GM10248 (cell line): ENCODE measurements at places on chromosomes 16 and 17.
A peak's percentile ranks its signal among the peaks of the same experiment; 100 is the strongest.

DNA sequence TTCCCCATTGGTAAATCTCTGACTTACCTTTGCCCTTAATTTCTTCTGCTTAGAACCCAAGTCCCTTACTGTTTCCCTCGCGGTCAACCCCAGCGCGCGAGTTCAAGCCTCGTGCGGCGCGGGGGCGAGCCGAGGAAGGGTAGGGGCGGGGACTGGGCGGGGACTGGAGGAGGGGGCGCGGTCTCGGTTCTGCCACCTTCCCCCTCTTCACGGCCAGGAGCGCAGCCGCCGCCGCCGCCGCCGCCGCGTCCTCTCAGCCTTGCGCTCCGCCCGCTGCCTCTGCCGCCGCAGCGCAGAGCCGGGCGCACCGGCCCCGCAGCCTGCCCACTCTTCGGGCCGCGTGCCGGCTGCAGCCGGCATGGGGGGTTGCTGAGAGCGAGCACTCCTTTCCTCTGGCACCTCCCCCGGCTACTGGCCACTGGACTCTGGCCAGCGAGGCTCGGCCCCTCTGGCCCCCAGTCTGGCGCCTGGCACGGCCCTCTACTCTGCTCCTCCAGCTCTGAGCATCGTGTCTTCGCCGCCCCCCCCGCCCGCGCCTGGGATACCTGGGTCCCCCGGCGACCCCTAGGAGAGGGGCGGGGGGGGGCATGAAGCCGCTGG, at the start of gene RAPGEFL1:
Gene RAPGEFL1 (plus strand): TSS at position 196 of the 600 bp plus-strand sequence. CDS start 392 bp downstream, at position 588.
- peak; percentile 94 for DNase-seq

GRCh38 chr16:56810954-56811353, 54.1 kb upstream of the SLC12A3 start:
- DNase-seq = no peak

GRCh38 chr17:36942019-36942599, 4.8 kb downstream of the LHX1 start:
- peak; percentile 13 for DNase-seq

- DNase-seq = no peak
Measured at GRCh38 chr17:78946631-78947030, 21.4 kb upstream of the TIMP2 start.

GRCh38 chr17:60598001-60598736, 1.8 kb upstream of the PPM1D start:
- DNase-seq = no peak

- no peak for DNase-seq
Measured at GRCh38 chr17:55546481-55546880, 35.2 kb upstream of the SMIM36 start.

DNA sequence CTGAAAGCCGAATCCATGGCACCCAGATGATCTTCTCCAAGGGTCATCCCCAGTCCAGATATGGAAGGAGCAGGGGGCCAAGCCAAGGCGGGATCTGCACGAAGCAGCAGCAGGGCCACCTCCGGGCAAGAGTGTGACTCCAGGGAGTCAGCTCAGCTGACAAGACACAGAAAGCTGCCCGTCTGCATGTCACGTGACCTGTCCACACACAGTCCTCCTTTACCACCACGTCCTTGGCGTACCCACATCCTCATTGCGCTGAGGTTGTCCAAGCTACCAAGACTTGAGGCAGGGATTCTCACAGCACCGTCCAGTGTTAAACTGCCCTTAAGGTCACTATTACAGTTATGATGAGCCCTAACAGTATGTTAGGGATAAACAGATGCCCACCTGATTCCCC, 11.3 kb upstream of the CYTH1 start:
- DNase-seq = no peak

- DNase-seq = no peak
Measured at GRCh38 chr16:24906199-24906808, 60.5 kb downstream of the SLC5A11 start.

GRCh38 chr16:85620374-85620773, 7.3 kb downstream of the GSE1 start:
- no peak for DNase-seq

GRCh38 chr17:72222661-72223380, 102.0 kb downstream of the SOX9 start:
- no peak for DNase-seq

DNA sequence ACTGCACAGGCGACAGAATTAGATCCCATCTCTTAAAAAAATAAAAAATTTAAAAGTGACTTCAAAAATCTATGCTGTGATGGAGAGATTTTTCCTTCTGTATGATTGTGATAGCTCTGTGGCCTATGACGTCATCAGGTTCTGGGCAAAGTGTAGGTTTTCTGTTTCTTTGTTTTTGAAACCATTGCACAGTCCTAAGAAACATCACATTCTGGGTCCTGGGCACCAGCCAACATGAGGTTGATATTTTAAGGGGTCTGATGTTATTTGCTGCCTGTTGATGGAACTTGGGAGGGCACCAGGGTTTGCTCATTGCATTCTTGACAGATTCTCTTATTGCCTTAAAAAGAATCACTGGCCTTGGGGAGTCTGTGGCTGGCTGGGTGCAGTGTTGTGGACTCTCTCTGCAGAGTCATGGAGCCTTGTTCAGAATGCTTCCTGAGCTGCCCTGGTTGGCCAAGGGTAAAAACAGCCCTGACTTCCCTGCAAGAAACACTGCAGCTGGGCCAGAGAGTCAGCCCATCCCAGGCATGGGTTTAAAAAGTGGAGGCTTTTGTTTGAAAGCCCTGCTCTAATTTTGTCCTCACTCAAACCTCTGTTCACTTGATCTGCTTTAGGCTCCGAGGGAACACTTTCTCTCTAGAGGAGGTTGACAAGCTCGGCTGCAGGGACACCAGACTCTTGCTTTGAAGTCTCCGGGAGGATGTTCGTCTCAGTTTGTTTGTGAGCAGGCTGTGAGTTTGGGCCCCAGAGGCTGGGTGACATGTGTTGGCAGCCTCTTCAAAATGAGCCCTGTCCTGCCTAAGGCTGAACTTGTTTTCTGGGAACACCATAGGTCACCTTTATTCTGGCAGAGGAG, 10.5 kb upstream of the CYLD start:
- DNase-seq = no peak

GRCh38 chr16:53744449-53744848, 40.5 kb downstream of the FTO start:
- peak; percentile 16 for DNase-seq

GRCh38 chr16:7077636-7078035, 255.0 kb upstream of the RBFOX1 start:
- DNase-seq = no peak

GRCh38 chr17:1562176-1562643, 382 bp downstream of the PITPNA start:
- DNase-seq = no peak

- no peak for DNase-seq
Measured at GRCh38 chr16:85157372-85157771, 45.1 kb upstream of the CIBAR2 start.

DNA sequence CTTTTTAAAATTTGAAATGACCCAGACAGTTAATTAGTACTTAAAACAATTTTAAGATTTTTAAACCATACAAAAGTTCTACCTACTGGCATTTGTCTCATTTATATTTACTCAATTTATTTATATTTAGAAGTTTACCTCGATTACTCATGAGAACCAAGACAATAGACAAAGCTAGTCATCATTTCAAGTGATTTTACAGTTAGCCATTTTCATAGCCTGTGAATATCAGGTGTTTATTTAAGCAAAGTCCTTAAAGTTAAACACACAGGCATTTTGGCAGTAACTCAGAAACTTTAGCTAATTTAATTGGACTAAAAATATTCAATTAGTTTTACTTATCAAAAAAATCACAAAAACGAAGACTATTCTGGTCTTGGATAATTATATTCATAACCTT, 101.6 kb upstream of the KIF2B start:
- DNase-seq = no peak

DNA sequence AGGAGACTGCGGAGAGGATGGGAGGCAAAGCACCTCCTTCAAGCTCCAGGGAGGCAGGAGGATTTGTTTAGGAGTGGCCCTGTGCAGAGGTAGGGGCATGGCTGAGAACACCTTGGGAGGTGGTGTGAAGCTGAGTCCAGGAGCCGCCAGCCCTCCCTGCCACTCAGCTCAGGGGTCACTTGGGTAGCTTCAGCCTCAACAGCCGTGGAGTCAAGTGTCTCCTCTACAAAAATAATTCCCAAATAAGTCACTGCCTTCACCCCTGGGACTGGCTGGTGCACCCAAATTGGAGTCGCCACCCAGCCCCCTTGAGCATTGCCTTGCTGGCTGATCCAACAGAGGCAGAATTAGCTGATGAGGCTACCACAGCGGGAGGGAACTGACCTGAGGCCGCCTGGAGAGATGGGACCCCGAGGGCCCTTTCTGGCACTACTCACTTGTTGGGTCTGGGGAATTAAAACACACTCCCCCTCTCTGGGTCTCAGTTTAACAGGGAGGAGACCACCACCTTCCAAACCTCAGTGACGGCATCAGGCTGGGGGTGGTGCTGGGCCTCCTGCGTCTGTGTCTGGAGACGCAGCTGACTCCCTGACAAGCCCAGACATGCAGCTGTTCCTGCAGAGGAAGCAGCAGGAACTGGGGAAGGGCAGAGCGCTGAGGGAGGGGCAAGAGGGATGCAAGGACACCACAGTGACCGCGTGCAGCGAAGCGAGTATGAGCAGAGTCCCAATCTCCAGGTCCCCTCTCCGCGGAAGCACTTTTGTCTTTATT, 87.9 kb upstream of the TOB1 start:
- peak; percentile 32 for DNase-seq

- DNase-seq = no peak
Measured at GRCh38 chr17:13490427-13490826, 111.3 kb downstream of the HS3ST3A1 start.

- no peak for DNase-seq
Measured at GRCh38 chr16:50371936-50372595, 3.3 kb upstream of the BRD7 start.

DNA sequence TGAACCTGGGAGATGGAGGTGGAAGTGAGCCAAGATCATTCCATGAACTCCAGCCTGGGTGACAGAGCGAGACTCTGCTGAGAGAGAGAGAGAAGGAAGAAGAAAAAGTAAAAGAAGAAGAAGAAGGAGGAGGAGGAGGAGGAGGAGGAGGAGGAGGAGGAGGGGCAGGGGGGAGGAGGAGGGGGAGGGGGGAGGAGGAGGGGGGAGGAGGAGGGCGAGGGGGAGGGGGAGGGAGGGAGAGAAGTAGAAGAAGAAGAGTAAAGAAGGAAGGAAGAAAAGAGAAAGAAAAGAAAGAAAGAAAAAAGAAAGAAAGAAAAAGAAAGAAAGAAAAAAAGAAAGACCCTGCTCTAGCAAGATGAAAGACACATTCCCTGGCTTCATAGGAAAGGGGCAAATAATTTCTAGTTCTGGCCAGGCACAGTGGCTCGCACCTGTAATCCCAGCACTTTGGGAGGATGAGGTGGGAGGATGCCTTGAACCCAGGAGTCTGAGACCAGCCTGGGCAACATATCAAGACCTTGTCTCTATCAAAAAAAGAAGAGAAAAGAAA, 23.6 kb downstream of the SOCS1 start:
- DNase-seq = no peak

GRCh38 chr17:39200070-39200879, at the start of gene RPL19:
RPL19 (plus strand) TSS chr17:39200283; CDS start chr17:39200345, 62 bp downstream.
- peak; percentile 88 for DNase-seq

GRCh38 chr16:10728003-10728887, 15.4 kb upstream of the NUBP1 start:
- DNase-seq = no peak

- DNase-seq = no peak
Measured at GRCh38 chr17:33322063-33322462, 29.0 kb upstream of the ASIC2 start.

GRCh38 chr16:10868596-10869469, 8.2 kb upstream of the CIITA start:
- peak; percentile 78 for DNase-seq

GRCh38 chr17:74430385-74430705, 1.5 kb upstream of the GPRC5C start:
- DNase-seq = no peak

- no peak for DNase-seq
Measured at GRCh38 chr17:48506246-48506645, 24.6 kb downstream of the HOXB1 start.

DNA sequence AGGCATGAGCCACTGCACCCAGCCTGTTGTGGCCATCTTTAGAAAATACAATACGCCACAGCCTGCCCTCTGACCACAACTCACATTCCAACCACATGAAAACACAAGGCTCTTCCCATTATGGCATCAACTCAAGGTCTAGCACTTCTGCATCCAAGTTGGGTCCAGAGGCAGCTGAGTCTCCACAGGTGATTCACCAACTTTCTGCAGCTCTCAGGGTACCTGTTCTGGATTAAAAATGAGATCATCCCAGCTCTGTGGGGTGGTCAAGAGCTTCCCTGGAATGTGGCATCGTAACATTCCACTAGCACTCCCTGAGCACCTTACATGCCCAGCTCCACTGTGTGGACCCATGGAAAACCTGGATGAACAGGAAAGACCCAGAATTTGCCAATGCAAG, 9.9 kb upstream of the GUCY2D start:
- DNase-seq = no peak

GRCh38 chr17:67474081-67474661, 97.1 kb downstream of the PITPNC1 start:
- DNase-seq = no peak

GRCh38 chr16:54180421-54181359, 105.9 kb downstream of the IRX3 start:
- no peak for DNase-seq

DNA sequence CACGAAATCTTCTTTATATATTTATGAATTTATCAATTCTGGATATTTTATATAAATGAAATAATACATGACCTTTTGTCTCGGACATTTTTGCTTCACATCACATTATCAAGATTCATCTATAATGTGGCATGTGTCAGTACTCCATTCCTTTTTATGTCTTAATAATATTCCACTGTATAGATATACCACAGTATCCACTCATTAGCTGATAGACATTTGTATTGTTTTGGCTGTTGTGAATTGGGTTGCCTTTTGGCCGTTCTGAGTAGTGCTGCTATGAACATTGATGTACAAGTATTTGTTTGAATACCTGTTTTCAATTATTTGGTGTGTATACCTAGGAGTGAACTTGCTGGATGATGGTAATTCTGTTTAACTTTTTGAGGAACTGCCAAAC, 323.8 kb upstream of the CA10 start:
- DNase-seq = no peak

DNA sequence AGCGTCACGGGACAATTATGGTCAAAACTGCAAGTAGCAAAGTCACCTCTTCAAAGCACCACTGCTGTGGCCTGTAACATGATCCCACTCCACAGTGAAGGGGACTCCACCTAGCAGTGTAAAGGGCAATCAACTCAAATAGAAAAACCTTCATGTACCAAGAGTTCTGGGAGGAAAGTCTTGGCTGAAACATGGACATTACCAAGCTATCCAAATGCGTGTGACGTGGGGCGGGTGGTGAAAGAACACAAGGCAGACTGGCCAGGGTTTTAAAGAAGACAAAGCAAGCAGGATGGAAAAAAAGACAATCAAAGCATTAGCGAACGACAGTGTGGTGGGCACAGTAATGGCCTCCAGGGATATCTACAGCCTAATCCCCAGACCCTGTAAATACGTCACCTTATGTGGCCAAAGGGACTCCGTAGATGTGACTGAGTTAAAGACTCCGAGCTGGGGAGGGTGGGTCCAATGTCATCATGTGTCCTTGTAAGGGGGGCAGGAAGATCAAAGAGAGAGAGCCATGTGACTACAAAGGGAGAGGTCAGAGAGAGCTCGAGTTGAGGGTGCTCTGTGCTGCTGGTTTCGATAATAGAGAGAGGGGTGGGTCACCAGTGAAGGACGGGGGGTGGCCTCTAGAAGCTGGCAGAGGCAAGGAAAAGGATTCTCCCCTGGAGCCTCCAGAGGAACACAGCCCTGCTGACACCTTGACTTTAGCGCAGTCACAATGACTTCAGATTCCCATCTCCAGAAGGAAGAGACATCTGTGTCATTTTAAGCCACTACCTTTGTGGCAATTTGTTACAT, 6.0 kb downstream of the HSDL1 start:
- peak; percentile 76 for DNase-seq
